ENCODE measurements at places on chromosomes 7 and 10.

DNA sequence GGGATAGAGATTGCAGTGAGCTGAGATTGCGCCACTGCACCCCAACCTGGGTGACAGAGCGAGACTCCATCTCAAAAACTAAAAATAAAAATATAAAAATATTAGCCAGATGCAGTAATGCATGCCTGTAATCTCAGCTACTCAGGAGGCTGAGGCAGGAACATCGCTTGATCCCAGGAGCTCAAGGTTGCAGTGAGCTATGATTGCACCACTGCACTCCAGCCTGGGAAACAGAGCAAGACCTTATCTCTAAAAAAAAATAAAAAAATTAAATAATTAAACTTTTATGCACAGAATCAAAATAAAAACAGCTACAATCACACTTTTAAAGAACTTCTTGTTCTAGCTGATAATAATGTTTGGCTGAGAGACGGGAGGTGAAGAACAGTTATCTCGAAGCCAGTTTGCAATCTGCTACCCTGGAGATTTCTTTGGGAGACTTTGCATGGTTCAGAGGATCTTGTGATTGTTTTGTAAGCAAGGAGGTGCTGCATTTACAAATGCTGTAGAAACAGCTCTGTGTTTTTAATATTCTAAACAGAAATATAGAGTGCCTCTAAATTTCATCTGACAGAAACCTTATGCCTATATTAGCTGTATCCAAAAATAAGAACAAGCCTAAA is 19.9 kb upstream of the MACROH2A2 start:
- DNase-seq = no peak

- DNase-seq = peak; percentile 23
These were observed 133.8 kb upstream of the PLXNA4 start for GRCh38 chr7:132709971-132710567.

DNA sequence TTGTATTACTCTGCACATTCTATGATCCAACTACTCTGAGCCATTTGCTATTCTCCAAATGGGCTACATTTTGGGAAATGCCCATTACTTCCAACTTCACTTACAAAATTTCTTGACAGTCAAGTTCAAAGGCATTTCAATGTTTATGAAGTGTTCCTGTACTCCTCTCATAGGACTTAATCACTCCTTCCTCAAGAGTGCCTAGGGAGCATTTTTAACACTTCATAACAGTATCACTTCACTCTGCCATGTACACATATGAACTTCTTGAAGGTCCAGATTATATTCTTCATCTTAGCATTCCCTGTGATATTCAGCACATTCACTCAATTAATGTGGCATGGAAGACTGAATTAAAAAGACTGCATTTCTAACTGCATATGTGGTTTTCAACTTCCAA is 21.6 kb downstream of the OSBPL3 start:
- DNase-seq = no peak

GRCh38 chr10:70528741-70529362 is 50.3 kb downstream of the PALD1 start:
- DNase-seq = no peak

GRCh38 chr10:24360282-24361127 is 151.6 kb downstream of the KIAA1217 start:
- DNase-seq = no peak

DNA sequence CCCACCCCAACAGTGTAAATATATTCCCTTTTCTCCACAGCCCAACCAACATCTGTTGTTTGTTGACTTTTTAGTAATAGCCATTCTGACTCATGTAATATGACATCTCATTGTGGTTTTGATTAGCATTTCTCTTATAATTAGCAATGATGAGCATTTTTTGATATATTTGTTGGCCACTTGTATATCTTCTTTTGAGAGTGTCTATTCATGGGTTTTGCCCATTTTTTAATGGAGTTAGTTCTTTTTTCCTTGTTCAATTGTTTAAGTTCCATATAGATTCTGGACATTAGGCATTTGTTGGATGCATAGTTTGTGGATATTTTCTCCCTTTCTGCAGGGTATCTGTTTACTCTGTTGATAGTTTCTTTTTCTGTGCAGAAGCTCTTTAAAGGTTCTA is 340.1 kb downstream of the NXPH1 start:
- DNase-seq = no peak

DNA sequence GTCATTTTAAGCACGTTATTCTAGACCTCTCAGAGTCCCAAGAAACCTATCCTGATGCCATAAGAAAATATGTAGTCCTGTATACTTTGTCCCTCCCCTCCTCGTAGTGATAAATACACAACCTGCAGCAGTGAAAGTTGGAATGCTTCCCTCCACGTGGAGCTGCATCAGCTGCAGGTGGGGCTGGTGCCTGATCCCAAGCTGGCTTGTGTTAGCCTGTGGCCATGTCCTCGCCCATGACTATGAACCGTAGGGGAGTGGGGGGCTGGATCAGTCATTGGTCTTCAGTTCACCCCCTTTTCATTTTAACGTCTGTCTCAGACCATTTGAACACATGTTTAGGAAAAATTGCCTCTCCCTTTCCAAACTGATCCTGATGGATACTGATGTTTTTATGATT is 171.4 kb upstream of the HABP2 start:
- DNase-seq = no peak

- no peak for DNase-seq
These were observed 477 bp upstream of the MCU start for GRCh38 chr10:72691470-72691862.

- no peak for DNase-seq
These were observed 5.3 kb downstream of the PARD3 start for GRCh38 chr10:34809796-34810195.

DNA sequence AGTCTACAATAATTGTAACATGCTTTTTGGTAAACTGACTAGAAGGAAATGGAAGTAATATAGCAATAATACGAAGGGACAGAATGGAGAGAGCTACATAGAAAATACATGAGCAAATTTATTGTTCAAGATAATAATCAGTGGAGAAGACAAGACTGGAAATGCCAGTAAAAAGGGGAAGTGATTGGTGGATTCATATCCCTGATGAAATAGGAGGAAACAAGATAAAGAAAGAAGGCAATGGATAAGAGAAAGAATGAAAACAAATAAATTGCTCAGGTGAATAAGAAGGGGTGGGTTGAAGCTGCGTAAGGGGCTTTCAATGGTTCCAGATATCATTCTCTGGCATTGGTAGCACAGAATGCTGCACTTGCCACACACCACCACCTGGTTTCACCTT is 135.9 kb downstream of the LRRN3 start:
- no peak for DNase-seq

DNA sequence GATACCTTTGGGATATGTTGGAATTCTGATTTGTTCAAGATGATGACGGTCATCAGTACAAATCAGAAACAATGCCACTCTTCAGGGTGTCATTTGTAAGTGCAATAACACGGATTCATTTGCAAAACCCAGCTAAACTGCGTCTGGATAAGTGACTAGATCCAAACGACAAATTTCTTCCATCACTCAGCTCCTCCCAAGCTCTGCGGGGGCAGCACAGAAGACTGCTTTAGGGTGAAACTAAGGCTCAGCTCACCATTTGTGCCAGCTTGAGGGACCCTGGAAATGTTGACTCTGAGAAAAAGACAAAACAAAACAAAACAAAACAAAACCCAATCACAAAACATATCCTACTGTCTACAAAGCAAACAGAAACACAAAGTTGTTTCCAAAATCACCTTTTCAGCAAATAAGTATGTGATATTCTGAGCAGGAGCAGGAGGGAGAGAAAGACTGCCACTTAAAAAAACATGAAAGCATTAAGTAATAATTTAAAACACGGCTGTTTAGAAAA is 8.0 kb downstream of the EVX1 start:
- no peak for DNase-seq

- DNase-seq = no peak
These were observed 348.9 kb upstream of the NPSR1 start for GRCh38 chr7:34309116-34309515.

GRCh38 chr7:28548416-28548815 is 136.1 kb downstream of the CREB5 start:
- DNase-seq = no peak

DNA sequence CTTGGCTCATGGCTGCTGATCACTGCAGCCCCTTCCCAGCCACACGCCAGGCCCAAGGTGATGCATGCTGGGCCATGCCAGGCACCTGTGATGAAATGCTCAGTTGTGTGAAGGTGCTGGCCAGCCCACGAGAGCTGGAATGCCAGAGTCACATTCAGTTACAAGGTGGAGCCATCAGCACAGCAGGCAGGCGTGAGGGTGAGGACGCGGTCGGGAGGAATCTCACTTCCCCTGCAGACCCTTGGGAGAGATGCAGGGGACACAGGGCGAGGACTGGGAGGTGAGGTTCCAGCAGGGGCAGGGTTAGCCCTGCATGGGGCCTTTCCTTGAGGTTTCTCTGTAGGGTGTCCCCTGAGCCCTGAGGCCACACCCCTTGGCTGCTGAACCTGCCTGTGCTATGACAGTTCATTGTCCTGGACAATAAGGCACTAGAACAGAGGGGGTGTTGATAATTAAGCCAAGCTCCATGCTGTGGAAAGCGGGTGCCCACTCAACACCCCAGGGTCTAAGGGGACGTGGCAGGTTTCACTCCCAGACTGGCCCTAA is 82.4 kb downstream of the ADARB2 start:
- no peak for DNase-seq

DNA sequence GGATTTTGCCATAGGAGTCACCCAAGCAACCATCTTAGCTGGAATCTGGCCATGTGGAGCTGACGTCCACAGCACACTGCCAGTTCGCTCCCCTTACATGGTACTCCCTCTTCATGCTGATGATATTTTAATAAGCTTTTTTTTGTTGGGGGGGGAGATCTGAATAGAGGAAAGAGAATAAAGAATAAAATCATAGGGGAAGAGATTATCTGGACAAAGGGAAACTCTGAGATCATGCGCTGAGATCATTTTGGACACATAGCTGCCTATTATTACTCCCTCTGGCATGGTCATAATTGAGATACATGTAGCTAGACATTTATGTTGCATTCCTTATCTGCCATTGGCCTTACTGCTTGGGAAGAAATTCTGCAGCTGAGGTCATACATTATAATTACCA is 282.7 kb downstream of the HTR7 start:
- DNase-seq = no peak

DNA sequence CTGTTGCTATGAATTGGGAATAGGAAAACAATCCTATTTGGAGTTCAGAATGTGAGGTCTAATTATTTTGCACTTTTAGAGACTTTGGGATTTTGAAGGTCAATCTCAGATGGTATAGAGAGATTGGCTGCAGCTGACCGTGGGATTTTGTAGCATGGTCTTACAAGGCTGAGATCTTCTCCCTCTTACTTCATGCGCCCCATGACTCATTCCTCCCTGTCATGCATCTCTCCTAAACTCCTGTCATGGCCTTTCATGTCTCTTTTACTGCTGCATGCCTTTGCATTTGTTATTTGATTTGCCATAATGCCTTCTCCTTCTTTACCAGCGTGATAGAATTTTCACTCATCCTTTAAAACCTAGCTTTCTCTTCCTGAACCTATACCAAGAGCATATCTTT is 133.1 kb downstream of the BBS9 start:
- DNase-seq = no peak

GRCh38 chr7:135650831-135651573 is 11.3 kb upstream of the STMP1 start:
- no peak for DNase-seq

GRCh38 chr10:24730811-24731210 is 7.1 kb upstream of the ARHGAP21 start:
- no peak for DNase-seq

DNA sequence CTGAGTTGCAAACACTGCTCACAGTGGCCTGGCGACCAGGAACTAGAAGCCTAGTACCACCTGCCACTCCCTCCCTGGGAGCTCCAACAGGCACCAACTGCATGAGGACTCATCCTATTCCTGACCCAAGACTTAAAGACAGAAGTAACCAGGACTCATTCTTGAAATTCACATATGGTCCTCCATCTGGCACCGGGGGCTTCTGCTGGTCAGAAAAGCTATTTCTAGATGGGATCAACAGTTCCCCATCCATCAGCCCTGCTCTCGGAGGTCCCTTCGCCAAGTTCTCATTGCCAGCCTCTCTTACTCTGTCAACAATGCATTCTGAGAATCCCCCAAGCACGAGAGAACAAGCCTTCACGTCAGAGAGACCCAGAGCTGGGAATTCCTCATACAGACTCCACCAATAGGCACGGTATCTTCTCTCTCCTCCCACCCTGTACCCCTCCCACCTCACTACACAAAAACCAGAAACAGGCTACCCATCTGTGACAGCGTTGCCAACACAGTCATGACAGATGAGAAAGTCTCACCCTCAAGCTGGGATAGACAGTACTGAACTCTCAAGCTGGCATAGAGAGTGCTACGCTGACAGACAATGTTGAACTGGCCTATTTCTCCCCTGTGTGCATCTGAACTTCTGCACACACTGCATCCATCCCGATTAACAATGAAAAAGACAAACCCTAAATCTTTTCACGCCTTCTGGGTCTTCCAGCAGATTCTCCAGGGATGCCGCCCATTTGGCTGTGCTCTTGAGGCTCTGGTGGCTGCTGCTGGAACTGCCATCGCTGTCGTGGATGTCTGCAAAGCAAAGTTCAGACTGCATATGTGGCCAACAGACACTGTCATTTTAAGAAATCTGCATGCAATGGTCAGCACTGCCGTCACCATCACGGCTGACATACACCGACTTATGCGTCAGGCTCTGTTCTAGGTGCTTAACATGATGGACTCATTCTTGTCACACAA is 15.6 kb downstream of the RGS10 start:
- no peak for DNase-seq

DNA sequence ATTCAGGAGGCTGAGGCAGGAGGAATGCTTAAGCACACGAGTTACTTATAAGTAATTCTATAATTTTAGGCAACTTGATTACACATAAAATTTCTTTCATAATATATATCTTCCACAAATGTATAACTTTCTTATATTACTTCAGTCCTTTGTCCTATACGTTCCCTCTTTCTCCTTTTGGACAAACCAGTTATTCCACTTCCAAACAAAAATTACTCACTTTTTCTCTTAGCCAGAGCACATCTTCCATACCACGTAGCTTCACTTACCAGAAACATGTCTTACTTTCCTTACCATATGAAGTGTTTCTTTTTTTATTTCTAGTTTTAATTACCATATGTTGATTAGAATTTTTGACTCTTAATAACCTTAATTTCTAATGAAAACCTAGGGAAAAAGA is 64.6 kb downstream of the ARL5B start:
- no peak for DNase-seq

GRCh38 chr7:44566680-44567079 is 7.0 kb downstream of the DDX56 start:
- no peak for DNase-seq

DNA sequence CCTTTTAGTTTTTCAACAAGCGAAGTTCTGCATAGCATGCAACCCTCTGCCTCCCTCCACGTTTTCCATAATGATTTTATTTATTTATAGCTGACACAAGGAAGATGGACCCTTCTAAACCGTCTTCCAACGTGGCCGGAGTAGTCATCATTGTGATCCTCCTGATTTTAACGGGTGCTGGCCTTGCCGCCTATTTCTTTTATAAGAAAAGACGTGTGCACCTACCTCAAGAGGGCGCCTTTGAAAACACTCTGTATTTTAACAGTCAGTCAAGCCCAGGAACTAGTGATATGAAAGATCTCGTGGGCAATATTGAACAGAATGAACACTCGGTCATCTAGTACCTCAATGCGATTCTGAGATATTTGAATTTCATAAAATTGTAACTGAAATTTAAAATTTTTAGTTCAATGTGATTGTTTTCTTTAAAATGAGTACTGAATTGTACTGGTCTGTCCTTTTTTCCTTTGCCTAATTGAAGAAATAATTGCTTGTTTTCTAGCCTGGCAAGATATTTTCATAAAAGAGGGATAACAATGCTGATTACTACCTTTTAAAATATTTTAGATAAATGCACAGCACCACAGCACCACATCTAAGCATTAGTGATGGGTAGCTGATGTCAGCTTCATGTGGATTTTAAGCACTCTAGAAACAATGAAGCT is 41.5 kb upstream of the SLC39A12 start:
- peak; percentile 1 for DNase-seq

- DNase-seq = no peak
These were observed 287 bp downstream of the DCLRE1A start for GRCh38 chr10:113853578-113854012.
